ENCODE measurements at places on chromosomes 3 and 15.

DNA sequence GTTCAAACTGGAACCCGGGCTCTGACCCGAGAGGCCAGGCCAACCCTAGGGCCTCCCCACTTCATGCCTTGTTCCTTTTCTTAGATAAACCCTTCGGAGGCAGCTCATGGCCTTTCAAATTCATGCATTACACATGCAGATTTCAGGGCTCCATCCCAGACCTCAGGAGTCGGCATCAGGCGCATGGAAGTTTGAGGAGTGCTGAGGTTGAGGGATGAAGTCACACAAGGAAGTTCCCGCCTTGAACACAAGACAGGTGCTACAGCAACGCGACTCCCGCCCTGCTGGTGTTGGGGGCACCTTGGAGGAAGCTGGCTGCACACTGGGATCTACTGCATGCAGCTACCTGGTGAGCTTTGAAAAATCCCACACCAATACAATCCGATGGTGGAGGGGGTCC is 245.2 kb upstream of the LYSMD4 start:
- DNase-seq = no peak

GRCh38 chr3:157274644-157275137 is 114.7 kb upstream of the CCNL1 start:
- DNase-seq = no peak

- DNase-seq = no peak
Observed at GRCh38 chr3:155285936-155286335, 7.5 kb downstream of the STRIT1 start.

DNA sequence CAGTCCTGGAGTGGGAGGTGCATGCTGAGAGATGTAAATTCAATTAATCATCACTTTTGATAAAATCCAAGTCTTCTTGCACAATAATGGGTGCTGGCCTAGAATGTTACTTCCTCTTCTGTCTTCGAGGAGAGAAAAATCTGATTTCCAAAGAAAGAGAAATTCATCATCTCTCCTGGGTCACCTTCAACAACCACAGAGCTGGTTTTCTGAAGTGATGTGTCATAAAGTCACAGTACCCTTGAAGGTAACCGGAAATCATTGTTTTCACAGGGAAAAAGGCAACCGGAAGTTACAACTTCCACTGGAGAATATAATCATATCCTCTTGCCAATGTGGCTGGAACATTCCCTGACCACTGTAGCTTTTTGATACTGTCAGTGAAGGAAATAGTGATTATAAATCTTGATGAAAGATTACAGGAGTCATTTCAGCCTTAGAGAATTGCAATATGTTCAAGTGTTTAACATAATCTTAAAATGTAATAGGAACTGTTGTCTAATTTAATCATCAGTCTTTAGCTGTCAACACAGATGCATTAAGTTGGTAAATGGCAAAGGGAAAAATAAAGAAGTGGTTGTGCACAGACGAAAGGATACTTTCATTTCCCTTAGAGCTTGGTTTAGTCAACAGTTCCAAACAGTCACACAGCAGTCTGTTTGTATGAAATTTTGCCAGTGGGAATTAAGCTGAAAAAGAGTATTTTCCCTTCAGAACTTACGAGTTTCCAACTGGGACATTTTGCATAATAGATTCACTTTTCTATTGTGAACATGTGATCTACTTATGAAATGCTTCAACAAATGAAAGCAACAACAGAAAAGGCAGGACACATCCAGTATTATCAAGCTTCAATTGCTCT is 106.5 kb upstream of the SLC4A7 start:
- DNase-seq = no peak

GRCh38 chr3:21703291-21703690 is 47.7 kb downstream of the ZNF385D start:
- no peak for DNase-seq

GRCh38 chr3:11523572-11524101 is 120.1 kb downstream of the VGLL4 start:
- no peak for DNase-seq

DNA sequence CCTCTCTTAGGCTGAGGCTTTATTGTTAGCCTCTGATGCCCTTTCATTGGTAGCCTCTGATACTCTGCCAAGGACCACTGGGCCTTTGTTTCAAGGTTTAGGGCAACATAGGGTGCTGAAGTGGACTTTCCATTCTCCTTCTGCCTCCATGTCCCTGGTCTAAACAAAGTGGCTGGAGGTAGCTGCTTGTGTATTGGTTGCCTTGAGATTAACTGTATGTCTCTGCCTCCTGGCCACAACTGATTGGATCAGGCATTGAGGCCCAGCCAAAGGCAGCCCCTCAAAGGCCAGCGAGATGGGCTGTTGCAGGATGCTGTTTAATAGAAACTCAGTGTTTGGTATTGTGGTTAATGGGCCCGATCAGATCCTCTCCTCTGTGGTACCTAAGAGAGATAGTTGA is 77.9 kb upstream of the PRR23C start:
- DNase-seq = no peak

DNA sequence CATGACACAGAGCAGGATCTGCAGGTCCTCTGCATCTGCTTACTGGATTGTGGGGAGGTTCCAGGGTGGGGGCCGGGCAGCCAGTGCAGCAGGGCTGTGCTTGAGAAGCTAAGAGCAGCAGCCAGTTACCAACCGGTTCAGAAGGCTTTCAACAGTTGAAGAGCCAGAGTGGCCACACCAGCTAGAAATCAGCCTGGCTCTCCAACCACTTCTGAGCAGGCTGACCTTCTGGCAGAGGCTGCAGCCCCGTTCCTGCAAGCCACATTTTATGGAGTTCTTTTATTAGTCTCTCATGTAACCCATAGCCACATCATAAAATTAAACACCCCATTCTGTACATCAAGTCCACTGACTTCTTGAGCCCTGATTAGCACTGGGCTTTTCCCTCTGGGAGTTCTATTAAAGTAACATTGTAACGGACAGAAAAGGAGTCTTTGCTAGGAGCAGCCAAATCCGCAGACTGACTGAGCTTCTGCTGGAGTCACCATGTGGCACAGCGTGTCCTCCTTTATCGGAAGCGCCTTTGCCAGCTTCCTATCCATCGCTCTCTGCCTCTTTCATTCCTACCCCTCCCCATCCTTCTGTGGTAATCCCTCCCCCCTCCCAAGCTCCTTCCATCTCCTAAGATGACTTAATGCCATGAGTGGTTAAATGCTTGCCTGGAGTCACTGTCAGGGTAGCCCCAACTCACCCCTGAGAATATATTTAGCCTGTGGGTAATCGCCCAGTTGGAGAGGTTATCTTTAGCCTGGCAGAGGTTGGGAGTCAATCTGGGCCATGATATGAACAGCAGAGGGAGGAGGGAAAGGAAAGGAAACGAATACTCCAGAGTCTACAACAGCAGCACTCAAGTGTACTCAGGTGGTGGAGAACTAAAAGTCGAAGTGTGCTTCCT is 138.5 kb upstream of the HES1 start:
- no peak for DNase-seq

DNA sequence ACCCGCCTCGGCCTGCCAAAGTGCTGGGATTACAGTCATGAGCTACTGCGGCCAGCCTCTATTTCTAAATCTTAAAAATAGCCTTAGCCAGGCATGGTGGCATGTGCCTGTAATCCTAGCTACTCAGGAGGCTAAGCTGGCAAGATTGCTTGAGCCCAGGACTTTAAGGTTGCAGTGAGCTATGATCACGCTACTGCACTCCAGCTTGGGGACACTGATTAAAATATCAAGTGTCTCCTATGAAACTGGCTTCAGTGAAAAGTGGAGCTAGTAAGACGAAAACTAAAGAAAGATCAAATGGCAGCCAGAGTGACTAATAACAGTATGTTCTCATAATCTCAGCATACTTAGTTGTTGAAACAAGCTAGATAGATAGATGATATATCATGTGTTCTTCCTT is 112.5 kb downstream of the STT3B start:
- no peak for DNase-seq

DNA sequence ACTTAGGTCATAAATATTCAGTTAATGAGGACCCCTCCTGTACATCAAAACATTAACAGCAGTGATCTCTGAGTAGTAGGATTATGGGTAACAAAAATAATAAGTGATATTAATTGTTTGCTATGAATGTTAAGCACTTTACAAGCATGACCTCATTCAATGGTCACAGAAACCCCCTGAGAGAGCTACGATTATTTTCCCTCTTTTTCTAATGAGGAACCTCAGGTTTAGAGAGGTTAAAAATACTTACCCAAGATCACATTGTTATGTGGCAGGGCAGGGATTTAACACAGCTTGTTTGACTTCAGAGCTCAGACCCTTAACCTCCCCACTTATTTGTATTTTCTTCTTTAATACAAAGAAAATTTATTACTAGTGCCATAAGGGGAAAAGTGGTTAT is 228.2 kb downstream of the TBL1XR1 start:
- no peak for DNase-seq
